ENCODE measurements at places on chromosomes 16 and 17. TPM values are rescaled to one million over a fixed set of nuclear protein-coding genes. Genes with fewer than 3 reads are reported as not detected.

Gene SLC52A1
- total RNA-seq, result 0.58 TPM

DNA sequence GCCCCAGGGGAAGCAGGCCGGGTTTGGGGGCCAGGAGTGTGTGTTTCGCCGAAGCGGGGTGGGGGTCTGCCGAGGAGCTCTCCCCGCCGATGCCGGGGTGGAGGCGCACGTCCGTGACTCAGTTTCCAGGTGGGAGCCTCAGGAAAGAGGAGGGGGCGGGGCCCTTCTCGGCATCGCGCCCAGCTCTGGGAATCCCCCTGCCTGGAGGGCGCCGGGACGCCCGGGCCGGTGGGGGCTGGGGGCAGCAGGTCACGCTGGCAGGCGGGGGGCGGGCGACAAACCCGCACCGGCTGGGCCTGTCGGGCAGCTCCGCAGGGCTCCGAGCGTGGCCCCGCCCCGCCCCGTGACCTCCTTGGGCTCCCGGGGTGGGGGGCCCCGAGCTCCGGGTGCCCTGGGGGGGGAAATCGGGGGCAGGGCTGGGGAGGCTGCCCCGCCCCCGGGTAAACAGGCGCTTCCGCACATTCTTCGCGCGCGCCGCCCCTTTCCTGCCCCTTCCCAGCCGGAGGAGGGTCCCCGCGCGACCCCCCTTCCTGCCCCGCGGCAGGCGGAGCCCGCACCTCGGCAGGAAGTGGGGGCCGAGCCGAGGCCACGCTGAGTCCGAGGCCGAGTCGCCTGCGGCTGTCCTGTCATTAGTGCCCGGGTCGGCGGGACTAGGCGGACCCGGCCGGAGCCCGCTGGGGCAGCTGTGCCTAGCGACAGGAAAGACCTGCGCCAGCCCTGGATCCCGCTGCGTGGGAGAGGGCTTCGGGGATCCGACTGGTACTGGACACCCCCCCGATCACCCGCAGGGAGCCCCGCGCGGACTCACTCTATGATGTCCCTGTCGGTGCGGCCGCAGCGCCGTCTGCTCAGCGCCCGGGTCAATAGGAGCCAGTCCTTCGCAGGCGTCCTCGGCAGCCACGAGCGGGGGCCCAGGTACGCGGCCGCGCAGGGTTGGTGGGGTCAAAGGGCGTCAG is 9.3 kb downstream of the RIPOR1 start:
- DNase-seq, result peak; percentile 69
- peaks cover 33% of the 10 kb centered on the region for H3K4me1 ChIP-seq
- no peaks in the 10 kb centered on the region for H3K36me3 ChIP-seq
- H3K27me3 ChIP-seq, result no peaks in the 10 kb centered on the region

DNA sequence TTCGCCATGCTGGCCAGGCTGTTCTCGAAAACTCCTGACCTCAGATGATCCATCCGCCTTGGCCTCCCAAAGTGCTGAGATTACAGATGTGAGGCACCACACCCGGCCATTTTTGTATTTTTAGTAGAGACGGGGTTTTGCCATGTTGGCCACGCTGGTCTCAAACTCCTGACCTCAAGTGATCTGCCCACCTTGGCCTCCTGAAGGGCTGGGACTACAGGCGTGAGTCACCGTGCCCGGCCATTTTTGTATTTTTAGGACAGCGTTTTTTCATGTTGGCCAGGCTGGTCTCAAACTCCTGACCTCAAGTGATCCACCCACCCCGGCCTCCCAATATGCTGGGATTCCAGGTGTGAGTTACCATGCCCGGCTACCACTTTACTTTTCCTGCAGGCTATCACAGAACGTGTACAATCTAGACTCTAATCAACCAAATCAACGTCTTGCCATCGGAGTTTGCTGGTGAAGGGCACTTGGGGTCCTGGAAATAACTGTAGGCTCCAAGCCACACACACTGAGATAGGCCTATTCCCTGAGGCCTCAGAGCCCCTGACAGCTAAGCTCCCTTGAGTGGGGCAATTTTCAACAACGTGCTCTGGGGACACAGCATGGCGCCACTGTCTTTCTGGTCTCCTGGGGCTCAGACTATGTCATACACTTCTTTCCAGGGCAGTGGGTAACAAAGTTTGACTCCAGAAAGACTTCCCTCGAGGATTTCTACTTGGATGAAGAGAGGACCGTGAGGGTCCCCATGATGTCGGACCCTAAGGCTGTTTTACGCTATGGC is 12.7 kb downstream of the SERPINF1 start:
- no peak overlapping the region for H3K27ac ChIP-seq
- H3K4me1 ChIP-seq, result peaks cover 4% of the 10 kb centered on the region
- no peak overlapping the region for H3K4me3 ChIP-seq
- DNase-seq, result no peak
- H3K36me3 ChIP-seq, result peaks cover 5% of the 10 kb centered on the region

Gene GAS7
- total RNA-seq, result 5.2 TPM

Gene FGF11
- total RNA-seq, result 3.3 TPM

GRCh38 chr17:17806611-17807274 is 30.0 kb downstream of the SREBF1 start:
- no peak overlapping the region for H3K27ac ChIP-seq
- no peak for DNase-seq
- H3K4me1 ChIP-seq, result no peaks in the 10 kb centered on the region
- no peaks in the 10 kb centered on the region for H3K27me3 ChIP-seq
- H3K4me3 ChIP-seq, result no peak overlapping the region

Measured in CD4-positive, alpha-beta memory T cell (primary cell).